ENCODE measurements at places on chromosomes 1 and 21. TPM values are rescaled to one million over a fixed set of nuclear protein-coding genes. Genes with fewer than 3 reads are reported as not detected.
A peak's percentile ranks its signal among the peaks of the same experiment; 100 is the strongest.

DNA sequence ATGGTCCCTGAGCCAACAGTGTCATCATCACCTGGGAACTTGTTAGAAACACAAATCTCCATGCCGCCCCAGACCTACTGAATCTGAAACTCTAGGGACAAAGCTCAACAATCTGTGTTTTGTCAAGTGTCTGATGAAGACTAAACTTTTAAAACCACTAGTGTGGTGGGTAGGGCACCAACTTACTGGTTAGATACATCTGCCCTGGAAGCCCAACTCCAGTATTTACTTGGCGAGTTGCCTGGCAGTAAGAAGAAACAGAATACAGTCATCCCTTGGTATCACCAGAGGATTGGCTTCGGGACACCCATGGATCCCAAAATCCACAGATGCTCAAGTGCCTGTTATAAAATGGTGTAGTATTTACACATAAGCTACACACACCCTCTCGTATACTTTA is 367.9 kb upstream of the DUSP10 start:
- no peak for DNase-seq

DNA sequence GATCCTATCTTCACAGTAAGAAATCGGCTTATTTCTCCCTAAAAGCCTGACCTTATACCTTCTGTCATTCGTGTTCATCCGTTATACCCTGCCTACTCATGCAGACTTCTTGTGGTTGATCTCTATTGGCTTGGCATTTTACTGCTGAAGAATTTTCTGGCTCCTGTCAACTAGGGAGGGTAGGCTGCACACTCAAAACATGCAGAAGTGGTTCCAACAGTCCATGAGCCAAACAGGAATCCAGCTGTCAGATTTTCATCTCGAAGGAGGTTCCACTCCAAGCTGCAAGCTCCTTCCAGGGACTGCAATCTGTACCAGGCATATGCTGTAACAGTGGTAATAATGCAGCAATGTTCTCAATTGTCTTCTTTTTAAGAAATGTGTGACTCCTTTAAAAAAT is 10.1 kb downstream of the DNAJC11 start:
- DNase-seq: no peak

DNA sequence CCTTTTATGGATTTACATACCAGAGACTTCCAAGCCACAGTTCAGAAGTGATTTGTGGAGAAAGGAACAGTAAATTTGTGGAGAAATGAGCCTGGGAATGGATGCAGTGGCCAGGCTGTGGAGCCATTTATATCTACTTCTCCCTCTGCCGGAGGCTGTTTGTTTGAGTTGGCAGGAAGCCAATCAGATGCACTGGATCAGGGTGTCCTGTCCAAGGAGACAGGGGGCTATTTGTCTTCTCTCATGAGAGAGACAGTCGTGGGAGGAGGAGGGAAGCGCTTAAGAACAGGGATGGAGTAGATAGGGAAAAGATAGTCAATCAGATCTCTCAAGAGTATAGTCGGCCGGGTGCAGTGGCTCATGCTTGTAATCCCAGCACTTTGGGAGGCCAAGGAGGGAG is 2.8 kb upstream of the HAPLN2 start:
- no peak for DNase-seq

GRCh38 chr1:84619383-84620102 is 45.3 kb upstream of the CTBS start:
- no peak for DNase-seq

- DNase-seq: no peak
Measured at GRCh38 chr1:8226747-8227146, 91.2 kb upstream of the SLC45A1 start.

GRCh38 chr1:44220001-44220751 is 6.9 kb downstream of the DMAP1 start:
- DNase-seq: no peak

- no peak for DNase-seq
Measured at GRCh38 chr1:171998711-171999110, 157.4 kb downstream of the DNM3 start.

DNA sequence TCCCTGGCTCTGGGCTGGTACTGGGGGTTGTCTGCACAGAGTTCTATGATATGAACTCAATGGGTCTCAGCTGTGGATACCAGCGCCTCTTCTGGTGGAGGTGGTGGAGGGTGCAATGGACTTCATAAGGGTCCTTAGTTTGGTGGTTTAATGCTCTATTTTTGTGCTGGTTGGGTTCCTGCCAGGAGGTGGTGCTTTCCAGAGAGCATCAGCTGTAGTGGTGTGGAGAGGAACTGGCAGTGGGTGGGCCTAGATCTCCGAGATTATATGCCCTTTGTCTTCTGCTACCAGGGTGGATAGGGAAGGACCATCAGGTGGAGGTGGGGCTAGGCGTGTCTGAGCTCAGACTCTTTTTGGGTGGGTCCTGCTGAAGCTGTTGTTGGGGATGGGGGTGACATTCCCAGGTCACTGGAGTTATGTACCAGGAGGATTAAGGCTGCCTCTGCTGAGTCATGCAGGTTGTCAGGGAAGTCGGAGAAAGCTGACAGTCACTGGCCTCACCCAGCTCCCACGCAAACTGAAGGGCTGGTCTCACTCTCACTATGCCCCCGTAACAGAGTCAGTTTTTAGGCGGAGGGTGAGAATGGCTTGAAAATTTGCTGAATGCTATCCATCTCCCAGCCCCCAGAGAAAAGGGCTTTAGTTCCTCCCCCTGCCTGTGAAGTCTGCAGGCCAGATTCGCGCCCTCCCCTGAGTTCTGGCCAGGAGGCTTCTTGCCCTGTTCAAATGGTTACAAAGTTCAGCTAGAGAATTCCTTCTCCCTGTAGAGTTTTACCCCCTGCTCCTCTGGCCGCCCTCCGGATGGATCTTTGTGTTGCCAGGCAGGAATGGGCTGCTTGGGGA is 902.9 kb downstream of the LTN1 start:
- DNase-seq: no peak

DNA sequence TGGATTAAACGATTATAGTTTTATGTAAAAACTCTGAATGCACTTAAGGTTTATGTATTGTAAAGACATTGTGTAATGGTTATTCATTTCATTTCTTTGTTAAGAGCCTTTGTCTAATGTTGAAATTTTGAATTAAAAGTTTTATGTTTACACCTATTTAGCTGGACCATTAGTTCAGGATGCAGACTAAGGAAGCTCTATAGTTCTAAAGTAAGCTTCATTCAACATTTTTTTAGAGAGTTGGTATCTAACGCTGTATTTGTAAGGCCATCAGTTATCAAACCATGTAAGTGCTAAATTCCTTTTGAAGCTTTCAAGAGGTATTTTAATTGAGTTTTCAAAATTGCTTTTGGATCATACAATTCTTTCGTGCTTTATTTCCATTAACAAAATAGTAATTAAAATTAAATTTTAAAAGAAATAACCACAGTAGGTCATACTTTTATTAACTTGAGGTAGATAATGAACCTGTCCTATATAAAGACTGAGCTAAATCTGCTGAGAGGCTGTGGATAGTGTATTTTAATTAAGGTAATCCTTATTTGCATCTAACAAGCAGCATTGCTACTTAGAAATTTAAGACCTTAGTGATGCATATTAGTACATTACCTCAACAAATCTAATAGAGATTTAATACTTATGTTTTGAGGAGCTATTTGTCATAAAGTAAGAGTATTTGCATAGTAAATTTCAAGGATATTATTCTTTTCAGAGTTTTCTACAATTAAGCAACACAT is 47.9 kb downstream of the RWDD3 start:
- DNase-seq: no peak

GRCh38 chr1:1137256-1138045 is 21.6 kb upstream of the C1orf159 start:
- DNase-seq: peak; percentile 90

DNA sequence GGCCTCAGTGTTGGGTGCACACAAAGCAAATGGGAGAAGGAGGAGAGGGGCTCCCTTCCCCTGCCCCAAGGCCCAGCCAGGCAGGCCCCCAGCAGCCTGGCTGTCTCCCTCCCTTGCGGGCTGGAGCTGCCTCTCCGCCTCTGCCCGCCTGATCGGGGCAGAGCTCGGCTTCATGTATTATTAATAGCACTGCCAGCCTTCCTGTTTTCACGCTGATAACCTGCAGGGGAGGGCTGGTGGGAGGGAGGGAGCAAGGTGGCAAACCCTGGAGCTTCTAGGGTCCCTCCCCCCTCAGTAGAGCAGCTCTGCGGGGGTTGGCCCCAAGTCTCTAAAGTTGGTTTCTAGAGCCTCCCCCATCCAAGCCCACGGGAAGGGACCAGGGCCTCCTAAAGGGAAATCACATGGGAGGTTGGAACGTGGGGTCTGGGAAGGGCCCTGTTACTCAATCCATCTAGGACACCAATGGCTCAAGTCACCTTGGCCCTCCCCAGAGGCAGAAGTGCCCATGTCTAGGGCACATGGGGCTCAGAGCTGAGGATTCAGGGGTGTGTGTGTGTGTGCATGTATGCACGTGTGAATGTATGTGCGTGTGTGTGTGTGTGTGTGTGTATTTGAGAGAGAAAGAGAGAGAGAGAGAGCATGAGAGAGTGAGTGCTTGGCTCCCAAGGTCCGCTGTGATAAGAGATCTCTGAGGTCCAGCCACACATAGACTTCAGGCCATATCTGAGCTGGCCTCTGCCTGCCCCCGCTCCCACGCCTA is 21.8 kb upstream of the POU3F1 start:
- peak; percentile 44 for DNase-seq

GRCh38 chr21:38898422-38899096 is 92.8 kb downstream of the ETS2 start:
- no peak for DNase-seq

DNA sequence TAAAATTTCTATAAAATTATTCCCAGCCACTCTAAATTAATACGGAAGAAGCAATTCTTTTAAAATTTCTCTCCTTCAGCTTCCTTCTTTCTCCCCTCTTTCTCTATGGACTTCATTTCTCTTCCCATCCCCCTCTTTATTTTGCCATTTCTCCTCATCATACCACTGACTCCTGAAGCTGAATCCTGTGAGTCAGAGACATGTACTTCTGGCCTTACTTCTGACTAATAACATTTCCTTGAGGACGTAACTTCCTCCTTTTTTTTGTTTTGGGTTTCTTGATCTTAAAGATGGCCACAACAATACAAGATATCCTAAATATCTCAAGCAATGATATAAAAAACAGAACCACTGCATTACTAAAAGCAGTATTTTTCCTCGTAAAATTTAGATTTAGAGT is 63.6 kb upstream of the DENND1B start:
- DNase-seq: no peak

BCAN gene
- 0.36 TPM for total RNA-seq

AVPR1B gene
- total RNA-seq: not detected

MSH4 gene
- 1.1 TPM for total RNA-seq

PRR9 gene
- total RNA-seq: not detected

C4BPB gene
- not detected for total RNA-seq

ERICH3 gene
- total RNA-seq: not detected

SPRR4 gene
- not detected for total RNA-seq

MIA3 gene
- total RNA-seq: 43.6 TPM

AGBL4 gene
- 0.19 TPM for total RNA-seq

ALPL gene
- not detected for total RNA-seq
